ENCODE measurements at places on chromosomes 1 and 21.

- DNase-seq: no peak
Measured at GRCh38 chr1:40772146-40772955, 11.2 kb upstream of the KCNQ4 start.

DNA sequence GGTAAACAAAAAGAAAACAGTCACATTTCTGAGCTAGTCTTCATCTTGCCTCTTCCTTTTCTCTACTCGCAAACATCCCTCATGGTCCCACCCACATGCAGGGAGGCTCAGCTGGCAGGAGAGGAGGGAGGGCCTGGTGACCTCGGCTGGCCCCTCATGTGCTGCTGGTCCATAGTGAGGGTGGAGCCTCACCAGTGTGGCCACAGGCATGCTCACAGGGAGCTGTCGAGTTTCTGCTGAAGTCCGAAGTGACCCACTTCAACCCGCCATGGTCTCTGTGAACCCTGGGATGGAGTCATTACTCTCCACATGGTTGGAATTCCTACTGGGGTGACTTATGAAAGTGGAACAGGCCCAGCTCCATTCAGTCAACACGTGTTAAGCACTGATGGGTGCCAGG lies 253.4 kb downstream of the RHOU start:
- no peak for DNase-seq

GRCh38 chr21:34857874-34858273 lies 189.1 kb downstream of the CLIC6 start:
- no peak for DNase-seq

GRCh38 chr1:156406251-156406650 lies 37.2 kb downstream of the RHBG start:
- peak; percentile 66 for DNase-seq

DNA sequence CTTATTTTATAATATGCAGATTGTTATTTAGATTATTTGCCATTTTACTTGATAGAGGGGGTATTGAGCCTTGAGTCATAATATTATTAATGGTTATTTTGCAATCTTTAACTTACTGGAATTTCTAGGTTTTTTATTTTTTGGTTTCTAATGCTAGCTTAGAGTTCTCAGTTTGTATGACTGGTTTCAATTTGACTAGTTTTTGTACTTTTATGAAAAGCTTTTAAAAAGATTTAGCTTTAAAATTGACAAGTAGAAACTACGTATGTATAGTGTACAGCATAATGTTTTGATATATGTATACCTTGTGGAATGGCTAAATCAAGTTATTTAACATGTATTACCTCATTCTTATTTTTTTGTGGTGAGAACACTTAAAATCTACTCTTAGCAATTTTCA lies 41.5 kb downstream of the CEP350 start:
- DNase-seq: no peak

All from NCI-H526 (cell line).